ENCODE measurements at places on chromosomes 11 and 22. TPM values are rescaled to one million over a fixed set of nuclear protein-coding genes. Genes with fewer than 3 reads are reported as not detected.

UPK3A gene
- not detected for total RNA-seq

TMEM86A gene
- total RNA-seq: 0.36 TPM

HORMAD2 gene
- total RNA-seq: not detected

TKFC gene
- total RNA-seq: 8.9 TPM

FOLR2 gene
- total RNA-seq: not detected

GRCh38 chr11:13291800-13292199 is 14.2 kb downstream of the BMAL1 start:
- H3K27ac ChIP-seq: no peak overlapping the region
- peaks cover 3% of the 10 kb centered on the region for H3K4me1 ChIP-seq
- no peak for DNase-seq
- H3K36me3 ChIP-seq: no peaks in the 10 kb centered on the region
- no peak overlapping the region for H3K4me3 ChIP-seq

GRCh38 chr11:46625406-46625805 is 8.1 kb downstream of the ATG13 start:
- no peak overlapping the region for H3K4me3 ChIP-seq
- peaks cover 23% of the 10 kb centered on the region for H3K36me3 ChIP-seq
- H3K27me3 ChIP-seq: no peaks in the 10 kb centered on the region
- no peaks in the 10 kb centered on the region for H3K4me1 ChIP-seq
- H3K27ac ChIP-seq: no peak overlapping the region
- no peak for DNase-seq

DNA sequence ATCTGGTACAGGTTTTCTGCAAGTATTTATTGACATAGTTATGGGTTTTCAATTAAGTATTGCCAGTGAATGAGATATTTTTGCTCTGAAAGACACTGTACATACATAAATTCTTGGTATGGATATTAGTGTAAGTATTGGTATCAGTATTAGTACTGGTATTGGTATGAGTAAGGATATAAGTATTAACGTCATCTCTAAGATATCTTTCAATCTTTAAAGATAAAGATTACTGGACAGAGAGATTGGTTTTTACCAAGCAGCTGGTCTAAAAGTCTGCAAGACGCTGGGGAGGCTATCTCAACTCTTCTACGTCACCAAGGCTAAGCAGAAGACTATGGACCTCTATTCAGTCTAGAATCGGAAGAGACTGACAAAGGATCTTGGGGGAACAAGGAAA is 234.5 kb downstream of the NXPE2 start:
- no peak overlapping the region for H3K4me3 ChIP-seq
- DNase-seq: no peak
- H3K36me3 ChIP-seq: no peaks in the 10 kb centered on the region
- H3K4me1 ChIP-seq: no peaks in the 10 kb centered on the region
- no peak overlapping the region for H3K27ac ChIP-seq

MMP12 gene
- not detected for total RNA-seq

GRCh38 chr11:124211321-124211720 is 28.2 kb downstream of the OR10D3 start:
- no peaks in the 10 kb centered on the region for H3K27me3 ChIP-seq
- H3K27ac ChIP-seq: no peak overlapping the region
- no peaks in the 10 kb centered on the region for H3K4me1 ChIP-seq
- DNase-seq: no peak
- H3K36me3 ChIP-seq: no peaks in the 10 kb centered on the region

DNA sequence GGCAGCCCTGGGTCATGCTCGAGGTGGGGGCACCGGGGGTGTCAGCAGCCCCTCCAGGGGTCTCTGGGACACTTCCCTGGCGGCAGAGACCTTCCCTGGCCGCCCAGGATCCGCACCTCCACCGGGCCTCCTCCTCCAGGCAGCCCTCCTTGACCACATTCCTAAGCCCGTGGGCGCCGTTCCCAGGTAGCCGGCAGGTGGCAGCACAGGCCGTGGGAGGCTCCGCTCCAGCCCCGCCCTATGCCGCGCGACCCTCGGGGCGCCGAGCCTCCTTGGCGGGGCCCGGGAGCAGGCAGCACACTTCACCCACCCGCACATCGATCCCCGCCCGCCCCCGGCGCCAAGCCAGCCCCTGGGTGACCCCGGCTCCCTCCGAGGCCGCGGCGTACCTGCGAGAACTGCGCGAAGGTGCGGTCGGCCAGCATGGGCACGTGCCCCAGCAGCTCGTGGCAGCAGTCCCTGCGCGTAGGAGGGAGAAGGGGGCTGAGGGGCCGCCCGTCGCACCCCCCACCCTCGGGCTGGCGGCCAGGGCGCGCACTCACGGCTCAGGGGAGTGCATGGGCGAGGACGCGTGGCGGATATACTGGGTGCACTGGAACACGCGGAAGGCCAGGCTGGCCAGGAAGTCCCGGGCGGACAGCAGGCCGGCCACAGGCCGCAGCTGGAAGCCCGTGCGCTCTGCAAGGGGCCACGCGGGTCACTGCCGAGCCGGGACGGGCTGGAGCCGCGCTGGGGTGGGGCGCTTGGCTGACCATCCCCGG is 5.3 kb upstream of the INS start:
- H3K36me3 ChIP-seq: no peaks in the 10 kb centered on the region
- H3K27ac ChIP-seq: no peak overlapping the region
- no peak overlapping the region for H3K4me3 ChIP-seq
- no peaks in the 10 kb centered on the region for H3K4me1 ChIP-seq
- H3K27me3 ChIP-seq: peaks cover 14% of the 10 kb centered on the region
- no peak for DNase-seq

GRCh38 chr11:10426475-10426874 is 28.6 kb upstream of the AMPD3 start:
- no peak overlapping the region for H3K27ac ChIP-seq
- peak; percentile 48 for DNase-seq
- H3K4me3 ChIP-seq: no peak overlapping the region
- H3K27me3 ChIP-seq: no peaks in the 10 kb centered on the region
- H3K36me3 ChIP-seq: no peaks in the 10 kb centered on the region
- H3K4me1 ChIP-seq: peaks cover 4% of the 10 kb centered on the region

CDKN1C gene
- total RNA-seq: 1.6 TPM

- DNase-seq: peak; percentile 59
- peaks cover 10% of the 10 kb centered on the region for H3K4me1 ChIP-seq
- H3K27ac ChIP-seq: peak overlapping the region; percentile 56
- no peak overlapping the region for H3K4me3 ChIP-seq
- peaks cover 18% of the 10 kb centered on the region for H3K36me3 ChIP-seq
Observed at GRCh38 chr11:114307524-114308203, 11.5 kb downstream of the NNMT start.

DNA sequence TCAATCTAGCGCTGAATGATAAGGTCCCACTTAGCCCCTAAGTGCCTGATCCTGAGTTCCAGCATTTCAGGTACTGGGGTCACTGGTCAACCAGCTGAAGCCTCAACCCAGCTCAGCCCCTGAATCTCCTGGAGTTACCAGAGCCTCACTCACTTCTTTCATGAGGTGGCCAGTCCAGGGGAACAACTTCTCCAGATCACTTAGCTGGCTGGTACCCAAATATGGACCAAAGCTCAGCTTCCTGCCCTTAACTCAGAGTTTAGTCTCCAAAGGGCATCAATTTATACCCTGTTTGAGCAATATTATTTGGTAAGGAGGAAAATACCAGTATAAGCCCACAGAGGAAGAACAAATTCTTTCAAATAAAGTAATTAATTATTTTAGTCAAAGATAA is 105.6 kb downstream of the SLC1A2 start:
- H3K4me3 ChIP-seq: no peak overlapping the region
- no peaks in the 10 kb centered on the region for H3K36me3 ChIP-seq
- no peak overlapping the region for H3K27ac ChIP-seq
- no peak for DNase-seq

DNA sequence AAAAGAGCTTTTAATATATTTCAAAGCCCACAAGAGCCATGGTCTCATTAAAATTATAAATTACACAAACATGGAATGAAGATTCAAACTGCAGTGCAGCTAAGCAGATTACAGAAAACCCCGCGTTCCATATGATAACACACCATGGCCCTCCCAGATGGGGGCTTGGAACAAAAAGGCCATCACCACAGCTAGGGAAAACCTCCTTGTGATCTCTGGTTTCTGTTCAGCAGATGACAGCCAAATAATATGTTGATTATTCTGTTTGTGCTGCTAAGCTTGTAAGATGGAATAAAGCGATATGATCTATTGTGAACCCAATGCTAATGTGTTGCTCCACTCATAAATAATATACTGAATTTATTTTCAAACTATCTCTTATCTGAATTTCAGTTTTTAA is 28.5 kb downstream of the IMMP1L start:
- H3K4me3 ChIP-seq: no peak overlapping the region
- DNase-seq: no peak
- no peaks in the 10 kb centered on the region for H3K4me1 ChIP-seq
- H3K27ac ChIP-seq: no peak overlapping the region

DNA sequence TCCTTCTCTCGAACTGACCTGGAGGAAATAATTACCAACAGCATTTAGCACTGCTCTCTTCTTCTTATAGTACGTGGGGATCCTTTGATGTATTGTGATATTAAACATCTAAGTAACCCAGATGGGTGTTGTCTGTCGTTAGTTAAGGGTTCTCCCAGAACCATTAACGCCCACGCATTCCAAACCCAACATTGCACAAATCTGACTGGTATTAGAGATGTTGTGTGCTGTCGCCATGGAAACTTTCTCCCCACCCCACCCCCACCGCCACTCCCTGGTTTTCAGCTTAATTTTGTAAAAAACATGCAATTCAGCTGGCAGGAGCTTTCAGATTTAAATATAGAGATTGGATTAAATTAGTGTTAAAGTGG is 1495.2 kb downstream of the TBC1D22A start:
- no peak overlapping the region for H3K4me3 ChIP-seq
- no peak overlapping the region for H3K27ac ChIP-seq
- no peaks in the 10 kb centered on the region for H3K36me3 ChIP-seq
- no peaks in the 10 kb centered on the region for H3K4me1 ChIP-seq
- H3K27me3 ChIP-seq: no peaks in the 10 kb centered on the region

DNA sequence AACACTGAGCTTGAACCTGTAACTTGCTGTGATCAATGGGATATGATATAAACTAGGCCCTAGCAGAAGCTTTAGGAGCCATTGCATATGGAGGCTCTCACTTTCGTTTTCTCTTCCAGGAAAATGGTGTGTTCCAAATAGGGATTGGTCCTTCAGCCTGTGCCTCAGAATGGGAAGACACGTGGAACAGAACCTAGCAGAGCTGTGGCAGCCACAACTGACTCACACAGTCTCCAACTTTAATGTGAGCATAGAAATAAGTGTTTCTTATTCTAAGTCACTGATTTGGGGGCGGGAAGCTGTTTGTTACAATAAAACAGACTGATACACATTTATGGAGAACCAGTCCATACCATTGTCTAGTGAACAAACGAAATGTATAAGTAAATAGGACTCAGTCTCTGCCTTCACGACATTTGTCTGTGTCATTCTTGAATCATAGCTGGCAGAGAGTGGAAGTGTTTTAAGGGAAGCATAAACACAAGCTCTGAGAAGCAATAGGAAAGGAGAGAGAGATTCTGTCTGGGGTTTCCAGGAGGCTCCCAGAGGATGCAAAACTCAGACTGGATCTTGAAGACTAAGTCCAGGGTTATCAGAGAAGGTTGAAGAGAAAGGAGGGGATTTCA is 97.3 kb downstream of the GALNT18 start:
- H3K36me3 ChIP-seq: no peaks in the 10 kb centered on the region
- H3K4me1 ChIP-seq: no peaks in the 10 kb centered on the region
- DNase-seq: peak; percentile 22

GRCh38 chr11:43992834-43993637 is 50.6 kb downstream of the C11orf96 start:
- H3K27ac ChIP-seq: no peak overlapping the region
- peaks cover 11% of the 10 kb centered on the region for H3K27me3 ChIP-seq

DNA sequence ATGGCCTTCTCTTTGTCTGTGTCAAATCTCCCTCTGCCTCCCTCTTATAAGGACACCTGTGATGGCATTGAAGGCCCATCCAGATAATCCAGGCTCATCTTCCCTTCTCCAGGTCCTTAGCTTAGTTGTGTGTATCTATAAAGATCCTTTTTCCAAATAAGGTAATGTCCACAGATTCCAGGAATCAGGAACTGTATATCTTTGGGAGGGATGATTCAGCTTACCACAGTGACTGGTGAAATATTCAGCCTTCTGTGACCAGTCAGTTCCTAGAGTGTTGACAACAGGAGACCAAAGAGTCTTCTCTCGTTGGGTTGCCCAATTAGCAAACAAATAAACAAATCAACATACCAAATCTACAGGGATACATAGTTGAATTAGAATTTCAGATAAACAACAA is 175.8 kb downstream of the MPPED1 start:
- DNase-seq: peak; percentile 24
- H3K27me3 ChIP-seq: no peaks in the 10 kb centered on the region
- H3K27ac ChIP-seq: no peak overlapping the region
- H3K4me1 ChIP-seq: no peaks in the 10 kb centered on the region
- H3K4me3 ChIP-seq: no peak overlapping the region

DNA sequence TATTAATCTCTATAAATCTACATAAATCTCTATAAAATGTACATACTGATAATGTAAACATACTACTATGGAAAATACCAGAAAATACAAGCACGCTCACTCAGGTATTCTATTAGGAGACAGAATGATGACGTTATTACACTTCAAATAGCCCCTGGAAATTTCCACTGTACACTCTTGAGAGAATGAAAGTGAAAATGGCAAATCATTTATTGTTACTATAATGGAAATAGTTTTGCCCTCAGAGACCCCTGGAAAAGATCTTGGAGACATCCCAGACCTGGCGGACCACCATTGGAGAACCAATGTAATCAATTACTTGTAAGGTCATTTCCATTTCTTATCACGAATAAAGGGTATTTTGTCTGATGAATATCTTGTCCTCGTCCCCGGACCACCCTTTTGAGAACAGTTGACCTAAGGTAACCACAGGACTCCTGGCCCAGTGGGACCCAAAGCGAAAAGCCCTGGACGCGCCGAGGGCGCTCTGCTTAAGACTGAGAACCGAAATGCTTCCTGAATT is 509 bp upstream of the PRRG4 start:
- H3K4me1 ChIP-seq: peaks cover 4% of the 10 kb centered on the region
- no peak for DNase-seq
- H3K27me3 ChIP-seq: peaks cover 43% of the 10 kb centered on the region
- H3K36me3 ChIP-seq: no peaks in the 10 kb centered on the region
- no peak overlapping the region for H3K27ac ChIP-seq

- no peaks in the 10 kb centered on the region for H3K27me3 ChIP-seq
- H3K4me3 ChIP-seq: no peak overlapping the region
- peaks cover 74% of the 10 kb centered on the region for H3K4me1 ChIP-seq
- peaks cover 10% of the 10 kb centered on the region for H3K36me3 ChIP-seq
- DNase-seq: no peak
Observed at GRCh38 chr11:12121517-12121916, 11.1 kb downstream of the MICAL2 start.

DNA sequence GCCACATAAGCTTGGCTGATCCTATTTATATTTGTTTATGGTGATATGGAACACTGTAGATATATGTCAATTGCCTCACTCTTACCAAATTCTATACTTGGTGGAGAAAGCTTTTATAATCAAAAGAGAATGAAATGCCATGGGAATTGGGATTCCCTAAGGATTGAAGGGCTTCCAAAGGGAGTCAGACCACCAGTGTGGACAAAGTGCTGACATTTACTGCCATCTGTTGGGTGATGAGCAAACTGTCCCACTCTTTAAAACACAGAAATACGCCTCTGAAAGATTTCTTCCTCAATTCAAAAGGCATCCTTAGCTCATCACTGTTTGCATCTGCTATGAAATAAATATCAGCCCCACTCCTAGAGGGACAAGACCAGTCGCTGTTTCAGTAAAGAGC is 7.1 kb downstream of the SLC1A2 start:
- peak; percentile 25 for DNase-seq
- peaks cover 3% of the 10 kb centered on the region for H3K27me3 ChIP-seq
- H3K27ac ChIP-seq: no peak overlapping the region

GRCh38 chr22:41535244-41535643 is 9.0 kb downstream of the POLR3H start:
- DNase-seq: no peak
- H3K27me3 ChIP-seq: no peaks in the 10 kb centered on the region
- no peak overlapping the region for H3K27ac ChIP-seq
- no peak overlapping the region for H3K4me3 ChIP-seq
- peaks cover 51% of the 10 kb centered on the region for H3K36me3 ChIP-seq
- H3K4me1 ChIP-seq: no peaks in the 10 kb centered on the region
